ENCODE measurements at places on chromosomes 4 and X. TPM values are rescaled to one million over a fixed set of nuclear protein-coding genes. Genes with fewer than 3 reads are reported as not detected.

Gene COPS4
- 24.9 TPM for total RNA-seq

Gene HGFAC
- total RNA-seq = 0.31 TPM

Gene NAP1L2
- 1.1 TPM for total RNA-seq

Gene RADX
- total RNA-seq = 0.12 TPM

Gene ARMCX2
- 0.06 TPM for total RNA-seq

Gene GAB3
- total RNA-seq = 0.67 TPM

Data from A549 treated with Mapracorat at 1 μM for 4 hours (cell line).